ENCODE measurements at places on chromosomes 3 and 15. TPM values are rescaled to one million over a fixed set of nuclear protein-coding genes. Genes with fewer than 3 reads are reported as not detected.

The HTD2 gene
- total RNA-seq, result 5.3 TPM

The LDHAL6B gene
- total RNA-seq, result not detected

The NUP210 gene
- total RNA-seq, result not detected

The LMOD3 gene
- not detected for total RNA-seq

The CHRNA7 gene
- 0.23 TPM for total RNA-seq

The CCR8 gene
- not detected for total RNA-seq

The SCN5A gene
- 0.08 TPM for total RNA-seq

The GNAT1 gene
- not detected for total RNA-seq

The ROPN1 gene
- total RNA-seq, result not detected

The FAM3D gene
- not detected for total RNA-seq

The SELENOK gene
- total RNA-seq, result 31.3 TPM

The CCDC80 gene
- total RNA-seq, result 606 TPM

The CHRM5 gene
- 0.15 TPM for total RNA-seq

The MINDY2 gene
- total RNA-seq, result 14.4 TPM

The SLC51A gene
- total RNA-seq, result not detected

The ATP13A4 gene
- 0.23 TPM for total RNA-seq

The ZDHHC23 gene
- 0.70 TPM for total RNA-seq

The SLCO2A1 gene
- not detected for total RNA-seq

The DNAH12 gene
- under 0.01 TPM for total RNA-seq

The MYZAP gene
- total RNA-seq, result not detected

The C3orf49 gene
- not detected for total RNA-seq

The LRRC31 gene
- not detected for total RNA-seq

The SENP8 gene
- total RNA-seq, result 1.5 TPM

The PCCB gene
- 39.5 TPM for total RNA-seq
